ENCODE measurements at places on chromosomes 3 and 15.

GRCh38 chr15:82807920-82808633 is 1.4 kb upstream of the WHAMM start:
- DNase-seq = no peak

DNA sequence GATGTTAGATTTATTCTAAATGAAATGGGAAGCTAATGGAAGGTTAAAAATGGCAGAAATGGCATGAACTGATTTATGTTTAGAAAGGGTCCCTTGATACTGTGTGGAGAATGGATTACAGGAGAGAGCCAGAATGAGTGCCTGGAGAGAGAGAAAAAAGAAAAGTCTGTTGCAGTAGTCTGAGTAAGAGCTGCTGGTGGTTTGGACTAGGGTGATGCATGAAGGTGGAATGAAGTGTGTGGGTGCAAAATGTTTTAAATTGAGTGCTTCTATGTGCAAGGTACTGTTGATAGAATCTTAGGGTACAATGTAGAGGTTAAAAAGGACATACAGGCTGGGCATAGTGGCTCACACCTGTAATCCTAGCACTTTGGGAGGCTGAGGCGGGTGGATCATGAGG is 11.4 kb upstream of the MGA start:
- DNase-seq = no peak

DNA sequence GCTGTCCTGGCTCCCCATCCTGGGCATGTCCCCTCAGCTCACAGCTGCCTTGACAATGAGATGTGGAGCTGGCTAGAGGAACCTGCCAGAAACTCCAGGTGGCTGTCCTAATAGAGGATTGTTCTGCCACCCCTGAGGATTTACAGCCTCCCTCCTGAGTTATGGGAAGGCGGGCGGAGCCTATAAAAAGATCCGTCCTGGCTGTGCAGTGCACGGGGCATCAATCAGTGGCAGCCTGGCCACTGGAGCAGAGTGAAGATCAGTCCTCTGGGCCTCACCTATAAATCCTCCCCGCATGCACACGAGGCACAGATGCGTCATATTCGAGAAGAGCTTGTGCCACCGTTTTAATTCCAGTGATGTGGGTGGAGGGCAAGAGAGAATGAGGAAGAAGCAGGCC is 90.0 kb downstream of the MEGF11 start:
- no peak for DNase-seq

DNA sequence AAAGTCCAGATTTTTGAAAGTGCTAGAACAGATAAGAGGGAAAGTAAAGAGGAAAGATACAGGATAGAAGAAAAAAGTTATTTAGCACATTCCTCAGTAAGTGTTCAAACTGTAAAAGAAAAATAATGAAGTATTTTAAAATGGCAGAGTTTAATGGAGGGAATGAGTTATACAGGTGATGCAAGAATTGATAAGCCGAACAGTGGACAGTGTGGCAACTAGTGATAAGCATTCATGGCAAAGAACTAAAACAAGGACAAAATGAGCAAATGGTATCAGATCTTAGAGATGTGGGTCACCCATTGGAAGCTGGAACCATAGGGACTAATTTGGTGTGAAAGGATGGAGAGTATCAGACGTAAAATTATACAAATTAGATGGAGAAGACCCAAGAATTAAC is 622.9 kb upstream of the SGO1 start:
- DNase-seq = no peak

- peak; percentile 79 for DNase-seq
These were observed 83.9 kb downstream of the CHSY1 start for GRCh38 chr15:101167753-101168462.

- DNase-seq = no peak
These were observed 35.2 kb upstream of the SLC2A2 start for GRCh38 chr3:171061749-171062148.

DNA sequence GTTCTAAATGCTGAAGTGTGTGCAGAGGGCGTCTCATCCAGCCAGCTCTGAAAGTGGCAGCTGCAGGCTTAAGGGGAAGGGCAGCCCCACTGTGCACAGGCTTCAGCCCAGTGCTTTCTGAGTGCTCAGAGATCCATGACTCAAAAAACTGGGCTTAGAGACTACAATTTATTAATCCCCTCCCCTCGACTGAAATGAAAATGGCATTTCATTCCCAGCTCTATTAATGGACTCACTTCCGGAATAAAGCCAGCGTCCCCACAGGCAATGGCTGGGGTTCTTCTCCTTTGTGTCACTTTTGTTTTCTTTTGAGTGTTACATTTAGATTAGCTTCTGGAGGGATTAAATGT is 55.5 kb upstream of the PLXNA1 start:
- no peak for DNase-seq

DNA sequence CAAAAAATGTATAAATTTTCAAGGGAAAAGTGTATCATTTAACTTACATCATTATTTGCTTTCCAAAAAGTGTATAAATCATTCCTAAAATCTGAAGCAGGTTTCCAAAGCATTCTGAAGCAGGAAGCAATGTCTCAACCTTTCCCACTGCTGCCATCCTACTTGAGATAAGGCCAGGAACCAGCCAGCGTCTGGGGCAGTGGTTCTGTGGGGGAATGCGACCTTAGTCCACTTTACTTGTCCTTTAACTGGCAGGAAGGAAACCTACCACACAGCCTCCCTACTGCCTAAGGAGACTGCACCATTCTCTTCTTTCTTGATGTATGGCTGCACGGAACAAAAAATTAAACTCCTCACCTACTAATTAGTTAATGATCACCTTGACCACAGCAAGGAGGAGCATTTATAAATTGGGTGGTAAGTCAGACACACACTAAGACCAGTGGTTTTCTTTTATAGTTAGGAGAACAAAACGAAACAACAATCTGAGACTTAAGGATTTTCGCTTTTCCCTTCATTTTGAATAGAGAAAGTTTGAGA is 3.7 kb downstream of the SORD start:
- no peak for DNase-seq

DNA sequence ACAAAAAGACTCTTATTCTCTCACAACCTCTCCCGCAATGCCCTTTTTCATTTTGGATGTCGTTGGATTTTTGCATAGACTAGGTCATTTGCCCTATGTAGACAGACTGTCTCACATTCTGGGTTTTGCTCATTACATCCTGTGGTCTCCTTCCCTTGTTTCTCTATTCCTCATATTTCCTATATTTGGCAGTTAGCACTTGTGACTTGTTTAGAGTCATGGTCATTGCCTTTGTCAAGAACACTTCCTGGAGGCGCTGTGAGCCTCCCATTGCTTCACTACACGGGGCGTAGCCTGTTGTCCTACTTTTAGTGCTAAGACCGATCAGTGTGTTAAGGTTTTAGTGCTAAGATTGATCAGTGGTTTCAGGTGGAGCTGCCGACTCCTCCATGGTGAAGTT is 16.1 kb upstream of the TATDN2 start:
- no peak for DNase-seq

GRCh38 chr3:195771646-195772300 is 40.0 kb downstream of the MUC4 start:
- DNase-seq = no peak

DNA sequence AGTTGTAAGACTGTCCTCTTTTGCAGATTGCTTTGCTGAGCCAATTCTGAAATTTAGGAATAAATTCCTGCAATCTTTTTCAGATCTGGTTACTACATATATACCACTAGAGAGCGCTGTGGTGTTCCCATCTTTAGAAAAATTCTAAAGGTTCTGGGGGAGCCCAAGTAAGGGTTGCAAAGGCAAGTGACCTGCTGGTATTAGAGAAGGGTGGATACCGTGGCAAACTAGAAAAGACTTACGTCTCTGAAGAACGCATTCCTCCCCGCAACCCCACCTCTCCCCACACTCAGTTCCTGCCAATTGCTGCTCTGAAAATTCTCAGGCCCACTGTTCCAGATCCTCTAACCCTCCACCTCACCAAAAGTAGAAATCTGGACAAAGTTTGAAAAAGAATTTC is 48.5 kb downstream of the EFHB start:
- DNase-seq = no peak

- DNase-seq = no peak
These were observed 34.7 kb downstream of the HMCES start for GRCh38 chr3:129313415-129313664.

GRCh38 chr3:151806838-151807237 is 7.1 kb upstream of the AADAC start:
- no peak for DNase-seq

DNA sequence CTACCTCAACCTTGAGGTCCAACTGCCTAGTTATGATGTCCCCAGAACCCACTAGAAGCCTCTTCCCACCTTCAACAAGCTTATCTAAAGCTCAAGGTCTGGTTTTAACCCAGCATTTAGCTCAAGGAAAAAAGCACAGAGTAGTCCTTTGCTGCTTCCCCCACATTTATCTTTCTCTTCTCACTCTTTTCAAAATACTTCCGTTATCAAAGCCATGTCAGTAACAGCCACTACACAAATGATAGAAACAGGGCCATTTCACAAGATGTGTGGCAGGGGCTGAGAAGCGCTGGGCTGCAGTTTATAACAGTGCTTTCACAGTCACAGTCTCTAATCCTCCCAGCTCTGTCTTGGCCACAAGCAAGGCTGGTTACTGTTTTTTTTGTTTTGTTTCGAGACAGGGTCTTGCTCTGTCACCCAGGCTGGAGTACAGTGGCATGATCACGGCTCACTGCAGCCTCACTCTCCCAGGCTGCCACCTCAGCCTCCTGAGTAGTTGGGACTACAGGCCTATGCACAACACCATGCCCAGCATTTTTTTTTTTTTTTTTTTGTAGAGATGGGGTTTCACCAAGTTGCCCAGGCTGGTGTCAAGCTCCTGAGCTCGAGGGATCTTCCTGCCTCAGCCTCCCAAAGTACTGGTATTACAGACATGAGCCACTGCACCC is 218.8 kb downstream of the OSBPL10 start:
- no peak for DNase-seq

GRCh38 chr3:149424918-149425317 is 47.5 kb upstream of the TM4SF1 start:
- DNase-seq = no peak

- DNase-seq = no peak
These were observed 101.2 kb downstream of the NFKBIZ start for GRCh38 chr3:101950510-101950909.

DNA sequence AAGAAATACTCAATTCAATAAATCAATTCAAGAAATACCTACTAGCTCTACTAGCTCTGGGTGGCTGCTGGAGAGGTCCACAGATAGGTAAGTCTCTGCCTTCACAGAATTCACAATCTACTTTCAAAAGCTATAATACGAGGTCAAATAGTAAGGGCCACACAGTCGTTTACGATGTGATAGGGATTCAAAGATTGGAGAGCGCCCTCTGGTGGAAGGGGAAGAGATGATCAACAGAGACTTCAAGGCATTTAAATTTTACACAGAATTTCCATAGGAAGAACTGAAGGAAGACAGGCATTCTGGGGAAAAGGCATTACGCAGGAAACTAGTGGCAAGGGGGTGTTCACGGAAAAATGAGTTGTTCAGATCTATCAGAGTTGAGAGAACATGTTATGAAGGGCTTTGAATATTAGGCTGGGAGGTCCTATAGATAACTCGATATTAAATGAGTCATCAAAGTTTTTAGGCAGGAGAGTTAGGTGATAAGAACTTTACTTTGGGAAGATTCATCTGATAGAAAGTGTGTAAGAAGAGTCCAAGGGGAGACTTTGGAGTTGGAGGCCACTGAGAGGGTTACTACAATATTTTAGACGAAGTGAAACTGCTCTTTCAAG is 128.8 kb downstream of the FRMD5 start:
- DNase-seq = no peak

DNA sequence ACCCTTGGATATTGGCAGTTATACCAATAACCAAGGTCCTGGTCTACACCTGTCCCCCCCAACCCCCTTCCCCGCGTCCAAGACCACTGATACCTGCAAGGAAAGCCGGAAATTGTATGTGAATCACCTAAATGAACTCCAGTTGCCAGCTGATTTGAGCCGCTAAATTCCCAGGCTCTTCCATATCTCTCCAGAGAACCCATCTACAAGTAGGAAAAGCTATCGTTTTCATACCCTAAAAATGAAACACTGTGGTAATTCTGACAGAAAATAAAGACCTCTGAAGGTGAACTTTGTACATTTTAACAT is 114.2 kb upstream of the ICE2 start:
- no peak for DNase-seq

DNA sequence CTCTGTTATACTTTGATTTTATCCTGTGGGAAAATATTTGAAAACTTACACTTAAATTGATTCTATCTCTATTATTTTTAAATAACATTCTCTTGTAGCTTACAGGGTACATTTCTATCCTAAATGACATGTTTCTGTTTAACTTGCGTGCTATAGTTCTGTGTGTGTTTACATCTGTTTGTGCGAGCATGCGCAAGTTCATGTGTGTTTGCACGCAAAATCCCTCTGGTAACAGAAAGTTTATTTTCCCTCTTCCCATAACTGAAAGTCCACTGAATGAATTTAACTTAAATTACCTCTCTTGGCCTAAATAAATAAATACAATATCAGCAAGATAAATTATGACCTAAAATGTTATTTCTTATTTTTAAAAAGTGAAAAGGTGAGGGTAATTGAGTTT is 117.3 kb upstream of the NEO1 start:
- DNase-seq = no peak

- no peak for DNase-seq
These were observed 489.7 kb downstream of the MAGI1 start for GRCh38 chr3:65548848-65549625.

- DNase-seq = no peak
These were observed 111.2 kb downstream of the XXYLT1 start for GRCh38 chr3:195159814-195160165.

DNA sequence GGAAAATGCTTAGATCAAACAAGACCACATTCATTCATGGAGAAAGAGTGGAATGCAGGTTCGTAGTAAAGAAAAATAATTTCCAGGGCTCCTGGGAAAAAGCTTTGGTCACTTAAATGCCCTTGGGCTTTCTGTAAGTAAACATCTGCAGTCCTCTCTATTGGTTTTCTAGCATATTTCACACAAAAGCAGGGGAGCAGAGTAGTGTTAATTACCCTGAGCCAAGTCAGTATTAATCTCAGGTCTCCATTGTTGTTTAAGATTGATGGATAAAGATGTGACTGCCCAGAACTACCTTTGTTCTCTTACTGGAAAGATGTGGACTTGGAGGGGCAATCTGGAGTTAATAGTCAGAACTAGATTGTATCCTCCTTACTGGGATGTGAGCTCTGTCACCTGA is 242.6 kb downstream of the PTPRG start:
- no peak for DNase-seq

DNA sequence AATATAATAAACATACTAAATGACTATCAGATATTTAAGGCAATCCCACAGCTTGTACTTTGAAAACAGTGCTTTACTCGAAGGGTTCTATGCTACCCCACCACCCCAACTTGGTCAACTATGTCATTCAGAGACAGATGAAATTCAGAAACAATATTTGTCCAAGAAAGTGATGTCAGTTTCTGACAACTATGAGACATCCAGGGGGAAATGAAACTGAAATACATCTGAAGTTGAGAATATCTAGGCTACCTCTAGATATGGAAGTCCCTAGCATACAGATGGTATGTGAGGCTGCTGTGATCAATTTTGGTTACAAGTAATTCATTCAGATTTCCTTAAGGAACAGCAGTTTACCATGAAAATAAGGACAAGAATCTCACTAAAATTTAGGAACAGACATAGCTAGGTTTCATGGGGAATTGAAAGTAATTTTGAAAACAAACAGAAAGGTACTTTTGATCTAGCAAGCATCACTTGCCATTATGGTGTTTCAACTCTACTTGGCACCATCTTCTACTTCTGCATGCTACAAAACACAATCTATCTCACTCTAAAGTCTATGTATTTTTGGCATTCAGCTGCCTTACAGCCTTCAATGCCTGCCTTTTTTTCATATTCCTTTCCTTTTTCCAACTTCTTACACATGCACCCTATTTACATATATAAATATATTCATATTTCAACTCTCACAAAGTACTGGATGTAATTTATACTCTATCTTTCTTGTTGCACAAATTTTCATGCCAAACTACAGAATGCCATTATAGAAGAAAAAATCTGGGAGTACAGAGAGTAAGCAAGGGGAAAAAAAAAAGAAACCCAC is 21.7 kb downstream of the ATG3 start:
- no peak for DNase-seq
